ENCODE measurements at places on chromosomes 5 and 9.

DNA sequence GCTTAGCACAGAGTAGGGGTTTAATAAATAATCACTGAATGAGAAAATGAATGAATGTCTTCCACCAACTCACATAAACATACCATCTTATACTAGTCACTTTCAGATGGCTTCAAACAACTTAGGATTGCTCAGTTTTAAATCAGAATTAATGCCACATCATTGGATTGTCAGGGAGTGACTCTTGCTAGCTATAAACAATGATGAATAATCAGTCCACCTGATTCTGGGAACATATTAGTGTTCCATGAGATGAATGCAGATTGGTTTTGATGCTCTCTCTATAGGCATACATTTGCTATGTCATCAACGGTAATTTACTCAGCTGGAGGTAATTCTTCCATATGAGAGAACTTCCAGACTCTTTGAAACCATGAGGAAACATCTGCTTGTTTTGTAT lies 97.4 kb downstream of the CDH9 start:
- no peak for DNase-seq

- no peak for DNase-seq
Measured at GRCh38 chr5:50791813-50792212, 125.4 kb downstream of the PARP8 start.

DNA sequence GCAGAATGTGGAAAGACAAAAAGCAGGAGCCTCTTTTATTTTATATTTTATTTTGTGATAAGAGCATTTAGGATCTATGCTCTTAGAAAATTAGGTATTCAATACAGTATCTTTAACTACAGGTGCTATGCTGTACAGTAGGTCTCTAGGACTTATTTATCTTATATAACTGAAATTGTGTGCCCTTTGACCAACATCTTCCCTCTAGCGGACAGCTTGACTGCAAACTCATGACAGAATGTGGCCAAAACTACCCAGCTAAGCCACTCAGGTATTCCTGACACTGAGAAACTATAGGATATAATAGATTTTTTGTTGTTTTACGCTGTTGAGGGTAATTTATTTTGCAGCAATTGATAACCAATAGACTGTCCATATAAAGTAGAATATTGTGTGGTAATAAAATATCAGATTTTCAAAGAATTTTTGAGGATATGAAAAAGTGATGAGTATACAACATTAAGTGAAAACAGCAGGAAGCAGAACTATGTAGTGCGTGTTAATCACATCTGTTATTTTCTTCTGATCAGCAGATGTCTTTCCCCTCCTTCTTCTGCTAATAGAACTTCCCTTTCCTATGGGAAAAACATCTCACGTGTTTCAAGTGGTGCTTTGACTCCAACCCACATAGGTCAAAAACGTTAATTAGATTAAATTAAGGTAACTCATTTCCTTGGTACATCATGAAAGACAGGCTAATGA lies 69.9 kb upstream of the SELENOP start:
- DNase-seq, result no peak

DNA sequence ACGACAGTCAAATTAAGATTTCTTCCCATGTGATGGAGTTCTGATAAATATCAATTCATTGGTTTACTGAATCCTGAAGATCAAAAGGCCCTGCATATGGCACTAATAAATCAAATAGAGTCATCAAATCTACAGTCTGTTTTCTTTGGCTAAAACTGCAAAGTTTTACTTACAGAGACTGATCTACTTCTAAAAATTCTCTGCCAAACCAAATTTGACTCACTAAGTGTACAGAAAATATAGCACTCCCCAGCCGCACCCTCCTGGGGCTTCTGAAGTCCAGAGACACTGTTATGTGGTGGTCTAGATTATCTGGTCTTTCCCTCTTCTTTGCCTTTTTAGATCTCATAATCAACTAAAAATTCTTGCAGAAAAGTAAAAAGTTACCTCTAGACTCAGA lies 237.7 kb downstream of the MLLT3 start:
- DNase-seq, result no peak

GRCh38 chr9:109557481-109557880 lies 59.4 kb upstream of the PTPN3 start:
- no peak for DNase-seq

- no peak for DNase-seq
Measured at GRCh38 chr5:66639037-66639436, 42.8 kb downstream of the MAST4 start.

DNA sequence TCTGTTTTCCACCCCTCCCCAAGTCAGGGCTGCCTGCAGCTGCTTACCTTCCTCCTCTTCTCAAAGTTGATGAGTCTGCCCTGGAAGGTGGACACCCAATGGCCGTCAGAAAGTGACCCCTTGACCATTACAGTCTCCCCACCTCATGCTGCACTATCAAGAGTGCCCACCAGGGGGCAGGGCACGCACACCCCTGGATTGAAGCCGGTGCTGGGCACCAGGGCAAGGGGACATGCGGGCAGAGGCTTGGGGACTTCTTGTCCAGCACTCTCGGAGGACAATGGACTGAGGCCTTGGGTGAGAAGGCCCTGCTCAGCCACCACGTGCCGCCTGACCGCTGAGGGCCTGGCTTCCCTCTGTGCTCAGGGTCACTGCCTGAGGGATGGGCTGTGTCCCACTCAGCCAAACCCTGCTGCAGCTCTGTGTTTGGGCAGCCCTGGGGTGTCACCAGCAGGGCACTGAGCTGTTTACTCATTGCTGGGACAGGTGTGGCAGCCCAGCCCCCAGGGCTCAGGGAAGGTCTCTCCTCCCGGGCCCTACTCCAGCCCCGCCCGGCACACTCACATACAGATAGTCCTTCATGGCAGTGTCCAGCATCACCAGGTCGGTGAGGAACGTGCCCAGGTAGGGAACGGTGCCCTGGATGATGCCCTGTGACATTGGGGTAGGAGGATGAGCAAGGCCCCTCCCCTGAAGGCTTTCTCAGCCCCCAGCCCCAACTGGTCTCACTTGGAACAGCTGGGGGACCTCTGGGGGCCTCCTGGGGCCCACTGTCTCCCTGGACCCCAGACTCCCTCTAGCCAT lies 17.7 kb downstream of the RALGDS start:
- peak; percentile 78 for DNase-seq

DNA sequence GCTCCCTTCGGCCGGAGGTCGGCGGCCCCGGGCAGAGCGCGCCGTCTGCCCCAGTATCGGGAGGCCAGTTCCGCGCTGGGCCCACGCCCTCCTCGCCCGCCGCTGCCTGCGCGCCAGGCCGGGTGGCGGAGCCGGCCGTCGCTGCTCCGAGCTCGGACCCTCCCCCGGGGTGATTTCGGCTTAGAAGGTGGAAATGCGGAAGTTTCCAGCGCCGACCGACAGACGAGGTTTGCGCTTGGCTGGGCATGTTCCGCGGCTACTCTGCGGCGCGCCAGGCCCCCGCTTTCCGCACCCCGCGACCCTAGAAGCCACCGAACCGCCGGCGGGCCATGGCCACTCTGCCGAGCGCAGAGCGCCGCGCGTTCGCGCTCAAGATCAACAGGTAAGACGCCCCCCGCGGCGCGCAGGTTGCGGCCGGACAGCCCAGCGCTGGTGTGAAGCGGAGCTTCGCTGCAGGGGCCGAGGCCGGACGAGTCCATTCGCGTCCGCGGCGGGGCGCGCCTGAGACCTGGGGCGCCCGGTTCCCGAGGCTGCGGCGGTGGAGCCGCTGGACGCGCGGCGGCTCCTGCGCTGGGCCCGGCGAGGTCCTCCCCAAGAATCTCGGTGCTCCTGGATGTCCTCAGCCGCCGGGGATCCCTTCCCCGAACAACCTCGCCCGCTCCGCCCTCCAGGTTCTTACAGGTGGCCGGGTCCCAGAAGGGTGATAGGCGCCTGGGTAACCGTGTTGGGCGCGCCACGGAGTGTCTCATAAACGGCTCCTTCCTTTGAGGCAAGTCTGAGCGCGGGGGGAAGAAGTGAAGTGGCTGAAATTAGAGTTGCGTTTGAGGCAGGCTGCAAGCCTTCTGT lies at the start of gene DOCK8:
DOCK8 (plus strand) TSS at position 218 of the 846 bp plus-strand sequence; CDS start at position 330, 112 bp downstream.
- DNase-seq, result peak; percentile 76

DNA sequence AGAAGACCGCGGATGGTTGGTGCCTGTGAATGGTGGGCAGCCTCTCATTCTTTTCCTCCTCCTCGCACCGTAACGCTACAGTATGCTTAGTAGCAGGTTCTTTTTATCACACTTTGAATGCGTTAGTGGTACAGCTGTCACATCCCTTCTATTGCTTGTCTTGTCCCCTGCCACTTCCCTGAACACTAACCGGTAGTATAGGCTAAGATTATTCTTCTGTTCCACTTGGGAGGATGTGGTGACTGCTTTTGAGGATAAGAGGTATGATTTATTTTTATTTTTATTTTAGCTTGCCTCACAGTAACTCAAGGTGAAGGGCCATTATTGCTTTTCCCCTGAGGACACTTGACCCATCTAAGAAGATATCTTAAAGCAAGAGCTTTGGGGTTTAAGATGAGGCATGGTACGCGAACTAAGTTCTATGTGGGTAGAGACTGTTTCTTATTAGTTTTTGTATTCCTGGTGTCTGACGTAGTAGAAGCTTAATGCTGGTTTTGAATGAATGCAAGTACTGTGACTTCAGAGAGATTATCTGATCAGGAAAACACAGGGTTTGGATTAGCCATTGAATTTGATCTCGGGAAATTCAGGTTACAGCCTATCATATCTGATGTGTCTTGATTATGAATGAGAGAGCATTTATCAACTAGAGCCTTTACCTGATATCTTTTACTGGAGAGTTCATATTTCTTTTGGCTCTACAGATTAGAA lies 951 bp downstream of the UNC13B start:
- DNase-seq, result no peak

DNA sequence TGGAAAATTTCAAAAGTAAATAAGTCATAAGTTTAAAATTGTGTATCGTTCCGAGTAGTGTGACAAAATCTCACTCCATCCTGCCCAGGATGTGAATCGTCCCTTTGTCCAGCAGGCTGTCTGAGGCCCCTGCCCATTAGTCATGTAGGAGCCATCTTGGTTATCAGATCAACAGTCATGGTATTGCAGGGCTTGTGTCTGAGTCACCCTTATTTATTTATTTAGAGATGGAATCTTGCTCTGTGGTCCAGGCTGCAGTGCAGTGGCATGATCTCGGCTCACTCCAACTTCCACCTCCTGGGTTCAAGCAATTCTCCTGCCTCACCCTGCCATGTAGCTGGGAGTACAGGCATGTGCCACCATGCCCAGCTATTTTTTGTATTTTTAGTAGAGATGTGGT lies 30.2 kb downstream of the ITGA2 start:
- DNase-seq, result no peak

DNA sequence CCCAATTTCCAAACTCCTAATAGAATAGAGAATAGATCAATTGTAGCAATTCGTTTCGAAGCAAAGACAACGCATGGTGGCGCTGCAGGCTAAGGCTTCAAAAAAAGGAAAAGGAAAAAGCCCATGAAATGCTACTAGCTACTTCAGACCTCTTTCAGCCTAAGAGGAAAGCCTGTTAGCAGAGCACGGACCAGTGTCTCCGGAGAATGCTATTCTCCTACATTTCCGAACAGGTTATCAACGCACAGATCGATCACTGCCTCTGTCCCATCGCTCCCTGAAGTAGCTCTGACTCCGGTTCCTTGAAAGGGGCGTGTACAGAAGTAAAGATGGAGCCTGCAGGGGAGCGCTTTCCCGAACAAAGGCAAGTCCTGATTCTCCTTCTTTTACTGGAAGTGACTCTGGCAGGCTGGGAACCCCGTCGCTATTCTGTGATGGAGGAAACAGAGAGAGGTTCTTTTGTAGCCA lies at the start of gene PCDHB15:
PCDHB15 (plus strand) TSS at position 146 of the 468 bp plus-strand sequence; CDS start at position 330, 184 bp downstream.
- DNase-seq, result no peak

All from left forelimb (tissue), 1 donor.